ENCODE measurements at places on chromosomes 6 and 20.
A peak's percentile ranks its signal among the peaks of the same experiment; 100 is the strongest.

DNA sequence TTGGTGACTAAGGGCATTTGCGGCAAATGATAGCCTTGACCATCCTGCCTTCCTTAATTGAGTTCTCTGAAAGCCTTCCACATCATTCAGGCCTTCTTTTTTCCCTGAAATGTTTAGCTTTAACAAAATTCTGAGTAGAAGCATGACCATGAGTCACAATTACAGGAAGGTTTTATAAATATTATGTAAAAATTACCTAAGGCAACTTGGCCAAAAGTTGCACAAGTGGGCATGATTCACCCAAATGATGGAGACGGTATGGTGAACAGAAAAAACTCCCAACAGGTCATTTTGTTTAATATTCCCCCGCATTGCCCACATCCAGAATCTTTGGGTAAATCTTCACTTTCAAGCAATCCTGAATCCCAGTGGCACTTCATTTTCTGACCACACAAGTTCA is 37.0 kb downstream of the MC3R start:
- no peak for DNase-seq

DNA sequence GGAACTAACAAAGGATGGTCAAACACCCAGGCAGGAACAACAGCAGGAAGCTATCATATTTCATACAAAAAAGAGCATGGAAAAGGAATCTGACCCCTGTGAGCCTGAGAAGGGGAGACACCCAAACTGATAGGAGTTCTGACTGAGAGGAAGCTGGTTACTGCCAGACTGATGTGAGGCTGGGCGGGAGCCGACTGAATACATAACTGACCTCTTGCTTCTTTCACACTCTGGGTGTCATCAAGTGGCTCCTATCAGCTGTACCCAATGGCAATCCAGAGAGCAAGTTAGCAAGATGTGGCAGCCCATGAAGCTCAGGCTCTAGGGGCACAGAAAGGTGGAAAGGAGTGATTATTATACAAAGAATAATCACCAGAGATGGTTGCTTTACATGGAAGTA is 795.1 kb upstream of the HS3ST5 start:
- no peak for DNase-seq

DNA sequence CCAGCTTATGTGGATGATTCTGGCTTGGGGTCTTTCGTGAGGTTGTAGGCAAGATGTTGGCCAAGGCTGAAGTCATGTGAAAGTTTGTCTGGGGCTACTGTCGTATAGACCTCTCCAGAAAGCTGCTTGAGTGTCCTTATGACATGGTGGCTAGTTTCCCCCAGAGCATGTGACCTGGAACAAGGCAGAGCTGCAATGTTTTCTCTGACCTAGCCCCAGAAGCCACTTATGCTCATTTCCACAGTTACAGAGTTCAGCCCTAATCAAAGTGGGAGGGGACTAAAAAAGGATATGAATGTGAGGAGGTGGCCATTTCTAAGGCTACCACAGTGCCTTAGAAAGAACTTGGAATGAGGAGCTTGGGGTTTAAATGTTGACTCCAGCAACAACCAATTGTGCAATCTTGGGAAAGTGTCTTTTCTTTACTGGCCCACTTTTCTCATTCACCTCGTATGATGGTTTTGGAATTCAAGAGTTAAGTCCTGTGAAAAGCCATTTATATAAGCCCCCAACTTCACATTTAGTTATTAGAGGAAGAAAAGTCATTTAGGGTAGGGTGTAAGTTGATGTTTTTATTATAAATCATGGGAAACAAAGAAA is 5.9 kb upstream of the ASXL1 start:
- DNase-seq = no peak

DNA sequence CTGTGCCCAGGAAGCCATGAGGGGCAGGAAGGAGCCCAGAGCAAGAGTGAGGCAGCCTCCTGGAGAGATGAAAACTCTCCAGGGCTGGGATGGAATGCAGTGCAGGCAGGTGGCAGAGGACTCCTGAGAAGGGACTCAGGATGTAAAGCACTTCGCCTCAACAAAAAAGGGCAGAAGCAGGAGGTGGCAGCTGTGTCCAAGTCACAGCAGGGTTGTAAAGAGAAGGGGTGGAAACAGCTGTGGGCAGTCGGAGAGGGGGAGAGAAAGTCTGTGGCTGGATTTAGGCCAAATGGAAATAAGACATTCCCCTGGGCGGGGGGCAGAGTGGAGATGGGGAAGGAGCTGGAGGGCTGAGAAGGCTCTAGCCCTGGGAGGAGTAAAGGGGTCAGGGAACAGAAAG is 34.9 kb downstream of the CYP21A2 start:
- no peak for DNase-seq

GRCh38 chr6:166712286-166713228 is 85.5 kb upstream of the RPS6KA2 start:
- DNase-seq = no peak

DNA sequence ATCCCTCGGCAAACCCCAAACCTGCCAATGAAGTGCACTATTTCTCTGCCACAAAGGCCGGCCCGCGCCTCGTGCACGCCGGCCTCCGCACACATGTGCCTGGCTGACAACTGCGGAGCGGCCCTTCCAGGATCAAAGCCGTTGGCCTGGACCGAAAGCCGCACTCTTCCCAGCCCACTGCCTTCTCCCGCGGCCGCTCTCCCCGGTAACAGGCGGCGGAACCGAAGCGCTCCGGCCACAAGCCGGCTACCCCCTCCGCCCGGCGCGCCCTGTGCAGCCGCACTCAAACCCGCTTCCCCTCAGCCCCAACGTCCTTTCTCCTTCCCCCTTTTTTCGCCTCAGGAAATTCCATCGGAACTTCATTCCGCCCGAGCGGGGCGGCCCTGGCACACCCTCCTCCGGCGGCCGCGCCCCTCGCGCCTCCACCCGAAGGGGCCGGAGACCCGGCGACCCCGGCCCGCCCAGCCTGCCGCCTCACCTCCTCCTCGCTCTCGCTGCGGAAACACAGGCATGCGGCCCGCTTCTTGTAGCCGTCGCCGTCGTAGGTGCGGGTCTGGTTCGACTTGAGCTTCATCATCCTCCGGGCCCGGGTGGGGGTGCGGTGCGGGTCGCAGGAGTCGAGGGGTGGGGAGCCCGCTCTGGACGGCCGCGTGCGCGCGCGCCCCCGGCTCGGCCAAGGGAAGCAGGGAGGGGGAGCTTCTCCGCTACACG is 528 bp downstream of the NUDT3 start:
- no peak for DNase-seq

DNA sequence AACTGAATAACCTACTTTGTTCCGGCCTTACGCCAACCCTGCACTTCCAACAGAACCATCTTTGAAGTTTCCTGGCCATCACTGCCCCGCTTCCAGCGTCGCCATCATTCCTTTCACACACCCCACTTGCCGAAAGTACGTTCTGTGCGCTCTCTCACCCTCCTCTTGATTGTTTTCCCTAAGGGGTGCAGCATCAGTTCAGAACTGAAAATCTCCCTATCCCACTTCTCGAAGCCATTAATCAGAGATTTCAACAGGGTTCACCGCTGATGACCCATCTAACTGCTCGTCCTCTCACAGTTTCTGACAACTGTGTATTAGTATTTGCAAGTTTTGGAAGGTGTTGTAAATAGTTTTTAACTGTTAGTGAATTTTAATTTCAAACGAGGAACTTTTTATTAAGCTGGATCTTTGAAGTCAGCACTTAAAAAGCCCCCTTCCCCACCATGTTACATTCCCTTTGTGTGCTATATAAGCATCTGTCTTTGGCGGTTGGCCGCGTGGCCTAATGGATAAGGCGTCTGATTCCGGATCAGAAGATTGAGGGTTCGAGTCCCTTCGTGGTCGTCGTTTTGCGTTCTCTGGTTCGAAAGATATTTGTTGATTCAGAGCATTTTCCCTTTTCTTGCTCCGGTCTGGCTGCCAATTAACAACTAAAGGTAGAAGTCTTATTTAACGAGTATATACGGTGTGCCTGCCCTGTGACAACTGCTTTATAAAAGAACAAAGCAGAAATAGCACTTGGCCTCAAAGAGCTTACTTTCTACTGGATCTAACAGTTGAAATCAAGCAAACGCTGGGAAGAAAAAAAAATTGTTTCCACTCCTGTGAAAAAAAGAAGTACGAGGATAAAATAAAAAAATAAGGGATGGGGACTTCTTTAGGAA is 42.6 kb downstream of the TRIM27 start:
- DNase-seq = no peak

- no peak for DNase-seq
Measured at GRCh38 chr6:159443417-159443920, 249.6 kb downstream of the SOD2 start.

DNA sequence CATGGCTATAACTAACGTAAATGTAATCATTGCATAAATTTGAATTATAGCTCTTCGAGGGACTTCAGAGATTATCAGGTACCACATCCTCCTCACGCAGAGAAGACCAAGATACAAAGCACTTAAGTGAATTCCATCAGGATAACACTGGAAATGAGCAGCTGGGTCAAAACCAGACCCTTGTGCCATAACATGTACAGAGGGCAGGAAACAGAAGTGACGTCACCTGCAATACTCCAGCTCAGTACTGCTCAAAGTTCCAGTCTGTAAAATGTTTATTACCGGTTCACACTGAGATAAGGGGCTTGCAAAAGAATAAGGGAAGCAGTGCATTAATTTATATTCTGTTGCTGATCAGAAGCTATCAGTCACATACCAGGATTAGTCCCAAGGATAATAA is 45.8 kb downstream of the RGS17 start:
- no peak for DNase-seq

GRCh38 chr6:150142097-150142669 is 661 bp upstream of the PPP1R14C start:
- DNase-seq = peak; percentile 56

- no peak for DNase-seq
Measured at GRCh38 chr6:42820512-42821340, 38.9 kb downstream of the BICRAL start.

GRCh38 chr6:26502626-26503025 is 2.5 kb downstream of the BTN1A1 start:
- no peak for DNase-seq

- no peak for DNase-seq
Measured at GRCh38 chr20:23331450-23332350, 18.9 kb upstream of the NXT1 start.

GRCh38 chr6:43853066-43853650 is 83.1 kb downstream of the VEGFA start:
- no peak for DNase-seq

DNA sequence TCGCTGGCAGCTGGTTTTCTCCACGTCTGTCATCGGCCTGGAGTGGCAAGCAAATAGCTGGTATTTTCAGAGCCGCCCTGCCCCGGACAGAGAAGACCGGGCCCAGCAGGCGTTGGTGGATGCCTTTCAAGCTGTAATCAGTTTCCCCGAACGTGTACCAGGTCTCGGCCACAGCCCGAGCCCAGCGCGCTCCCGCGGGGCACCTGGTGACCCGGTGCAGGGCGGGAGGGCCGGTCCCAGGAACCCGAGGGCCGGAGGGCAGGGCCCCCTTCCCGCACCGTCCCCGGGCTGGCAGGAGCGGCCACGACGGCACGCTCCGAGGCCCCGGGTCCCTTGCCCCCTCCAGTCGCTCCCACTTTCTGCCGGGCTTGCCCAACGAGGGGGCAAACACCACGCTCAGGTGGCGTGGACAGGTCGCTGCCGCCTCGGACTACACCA is 348 bp upstream of the PYGB start:
- DNase-seq = no peak

DNA sequence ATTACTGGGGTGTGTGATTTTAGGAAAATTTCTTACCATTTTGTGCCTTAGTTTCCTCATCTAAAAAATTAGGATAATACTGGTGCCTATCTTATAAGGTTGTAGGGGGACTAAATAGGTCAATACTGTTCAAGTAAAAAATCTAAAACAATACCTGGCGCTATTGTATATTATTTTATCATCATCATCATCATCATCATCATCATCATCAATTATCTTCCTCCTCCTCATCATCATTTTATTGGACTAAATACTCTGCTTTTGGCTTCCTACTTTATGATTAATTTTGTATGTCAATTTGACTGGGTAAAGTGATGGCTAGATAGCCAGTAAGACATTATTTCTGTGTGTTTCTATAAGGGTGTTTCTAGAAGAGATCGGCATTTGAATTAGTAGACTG is 435.5 kb downstream of the DHX35 start:
- no peak for DNase-seq

DNA sequence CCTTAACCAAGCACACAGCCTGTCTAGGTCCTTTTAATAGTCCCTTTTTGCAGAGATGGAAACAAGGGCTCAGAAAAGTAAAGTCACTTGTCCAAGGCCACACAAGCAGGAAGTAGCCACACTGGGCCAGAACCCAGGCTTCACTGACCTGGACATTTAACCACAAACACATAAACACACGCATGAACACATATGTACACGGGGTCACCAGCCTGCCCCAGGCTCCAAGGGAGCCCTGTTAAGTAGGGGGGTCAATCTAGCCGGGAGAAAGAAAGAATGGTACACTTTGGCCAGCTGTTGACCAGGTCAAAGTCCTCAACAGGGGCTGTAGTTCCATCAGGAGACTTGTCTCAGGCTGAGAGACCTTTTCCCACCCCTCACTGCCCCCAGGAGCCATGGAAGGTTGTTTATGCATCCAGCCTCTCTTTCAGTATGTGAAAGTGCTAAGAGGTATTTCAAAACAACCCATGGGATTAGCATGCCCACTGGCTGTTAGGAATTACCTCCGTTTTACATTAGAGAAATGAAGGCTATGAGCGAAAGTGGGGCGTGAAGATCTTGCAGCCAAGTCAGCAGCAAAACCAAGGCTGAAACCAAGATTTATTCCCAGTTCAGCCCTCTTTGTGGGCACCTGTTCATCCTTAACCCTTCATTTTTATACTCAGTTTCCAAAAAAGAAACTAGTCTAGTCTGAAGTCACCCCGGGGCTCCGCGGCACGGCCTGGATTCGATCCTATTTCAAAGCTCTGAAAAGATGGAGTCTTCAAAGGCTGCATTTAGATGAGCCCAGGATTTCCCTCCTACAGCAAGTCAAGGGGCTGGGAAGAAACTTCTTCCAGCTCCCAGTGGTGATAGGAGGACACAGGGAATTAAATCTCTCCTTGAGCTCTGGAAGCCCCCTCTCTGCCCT is 9.8 kb downstream of the SDC4 start:
- DNase-seq = no peak

- no peak for DNase-seq
Measured at GRCh38 chr20:45456632-45457031, 12.9 kb upstream of the WFDC2 start.

- no peak for DNase-seq
Measured at GRCh38 chr6:68343901-68344300, 291.2 kb upstream of the ADGRB3 start.

DNA sequence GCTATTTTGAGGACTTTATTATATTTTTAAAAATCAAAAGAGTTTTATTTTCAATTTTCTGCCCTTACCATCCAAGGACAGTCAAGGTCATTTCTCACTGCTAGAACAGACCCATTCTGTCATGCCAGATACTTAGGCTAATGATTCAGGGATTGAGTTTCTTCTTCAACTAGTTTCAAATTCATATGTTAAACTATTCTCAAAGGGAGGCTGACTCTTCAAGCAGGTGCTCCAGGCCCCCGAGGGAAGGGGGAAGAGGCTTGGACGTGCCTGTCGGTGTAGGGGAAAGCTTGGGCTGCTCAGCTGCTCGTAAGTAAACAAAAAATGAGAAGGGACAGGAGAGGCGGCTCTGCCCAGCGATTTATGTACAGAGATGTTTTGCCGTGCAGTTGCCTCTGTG is 69.4 kb upstream of the MYLIP start:
- DNase-seq = no peak
